ENCODE measurements at places on chromosomes 4 and X.

DNA sequence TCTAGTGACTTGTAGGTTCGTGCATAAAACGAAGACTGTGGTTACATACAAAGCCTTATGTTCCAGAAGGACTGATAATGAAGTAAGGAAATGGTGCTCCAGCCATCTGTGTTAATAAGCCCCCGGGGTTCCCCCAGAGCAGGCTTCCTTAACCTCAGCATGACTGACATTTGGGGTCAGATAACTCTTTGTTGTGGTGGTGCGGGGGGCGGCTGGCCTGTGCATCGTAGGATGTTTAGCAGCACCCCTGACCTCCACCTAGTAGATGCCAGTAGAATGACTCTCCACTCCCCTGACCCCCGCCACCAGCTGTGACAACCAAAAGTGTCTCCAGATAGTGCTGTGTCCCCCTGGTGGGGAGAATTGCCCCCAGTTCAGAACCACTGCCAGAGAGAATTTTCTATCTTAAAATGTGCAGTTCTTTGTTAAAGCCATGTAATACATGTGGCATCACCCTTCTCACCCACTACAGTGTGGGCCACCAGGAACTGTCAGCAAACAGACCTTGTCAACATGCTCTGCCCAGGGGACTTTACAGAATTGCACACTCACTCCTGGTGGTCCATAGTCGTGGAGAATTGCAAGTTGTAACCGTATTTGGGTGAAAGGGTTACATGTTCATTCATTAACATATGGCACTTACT lies 7.5 kb downstream of the SH3KBP1 start:
- DNase-seq, result no peak

- no peak for DNase-seq
These were observed 3.1 kb downstream of the GUCY1B1 start for GRCh38 chr4:155761916-155762315.

GRCh38 chrX:47828984-47829383 lies 7.7 kb upstream of the ZNF81 start:
- DNase-seq, result no peak

- DNase-seq, result no peak
These were observed 134.7 kb upstream of the SPANXN4 start for GRCh38 chrX:142891046-142891445.

GRCh38 chrX:40727093-40727492 lies 8.2 kb downstream of the MED14 start:
- no peak for DNase-seq

DNA sequence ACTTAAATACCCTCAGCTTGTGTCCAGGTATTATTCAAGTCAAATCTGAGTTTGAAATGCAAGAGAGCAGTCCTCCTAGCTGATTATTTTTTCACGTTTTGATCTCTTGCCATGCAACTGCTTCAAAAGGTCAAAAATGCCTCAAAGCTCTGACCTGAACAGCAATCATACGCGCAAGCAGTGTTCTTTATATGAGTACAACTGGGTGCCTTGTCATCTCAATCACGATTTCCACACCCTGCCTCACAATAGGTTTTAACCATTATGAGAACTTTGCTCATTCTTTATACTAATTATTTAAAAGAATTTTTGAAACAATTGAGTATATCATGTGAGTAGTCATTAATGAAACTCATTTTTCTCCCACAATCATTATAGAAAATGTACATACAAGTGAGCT lies 649.1 kb downstream of the DMD start:
- DNase-seq, result no peak

DNA sequence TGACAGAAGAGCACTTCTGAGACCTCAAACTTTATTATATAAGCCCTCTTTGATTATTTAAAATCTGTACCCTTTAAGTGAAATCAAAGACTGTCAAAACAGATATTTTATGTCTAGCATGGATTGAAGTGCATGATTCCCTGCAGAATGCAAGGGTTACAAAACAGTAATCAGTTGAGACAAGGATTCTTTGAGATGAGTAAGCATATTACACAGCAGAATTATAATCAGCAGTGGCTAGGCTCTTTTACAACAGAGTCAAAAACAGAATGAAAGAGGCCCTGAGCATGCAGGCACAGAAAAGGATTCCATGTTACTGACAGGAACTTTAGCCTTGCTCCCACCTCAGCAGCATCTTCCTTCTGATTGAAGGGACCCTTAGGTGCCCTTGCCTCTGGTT lies 487.9 kb upstream of the GALNT7 start:
- no peak for DNase-seq
